ENCODE measurements at places on chromosomes 6 and 20.

- no peak for DNase-seq
Measured at GRCh38 chr6:126803769-126804168, 314.7 kb upstream of the RSPO3 start.

GRCh38 chr6:92369309-92369708 is 1050.0 kb downstream of the EPHA7 start:
- no peak for DNase-seq

GRCh38 chr20:4681991-4682401 is 39.7 kb upstream of the PRND start:
- no peak for DNase-seq

GRCh38 chr20:59481067-59481466 is 123.3 kb upstream of the PHACTR3 start:
- DNase-seq, result no peak

GRCh38 chr6:106360989-106361430 is 493 bp downstream of the CRYBG1 start:
- DNase-seq, result no peak

- DNase-seq, result no peak
Measured at GRCh38 chr20:3595541-3595940, 67.7 kb downstream of the GFRA4 start.

- DNase-seq, result no peak
Measured at GRCh38 chr6:10725044-10725443, 2.2 kb downstream of the TMEM14C start.

DNA sequence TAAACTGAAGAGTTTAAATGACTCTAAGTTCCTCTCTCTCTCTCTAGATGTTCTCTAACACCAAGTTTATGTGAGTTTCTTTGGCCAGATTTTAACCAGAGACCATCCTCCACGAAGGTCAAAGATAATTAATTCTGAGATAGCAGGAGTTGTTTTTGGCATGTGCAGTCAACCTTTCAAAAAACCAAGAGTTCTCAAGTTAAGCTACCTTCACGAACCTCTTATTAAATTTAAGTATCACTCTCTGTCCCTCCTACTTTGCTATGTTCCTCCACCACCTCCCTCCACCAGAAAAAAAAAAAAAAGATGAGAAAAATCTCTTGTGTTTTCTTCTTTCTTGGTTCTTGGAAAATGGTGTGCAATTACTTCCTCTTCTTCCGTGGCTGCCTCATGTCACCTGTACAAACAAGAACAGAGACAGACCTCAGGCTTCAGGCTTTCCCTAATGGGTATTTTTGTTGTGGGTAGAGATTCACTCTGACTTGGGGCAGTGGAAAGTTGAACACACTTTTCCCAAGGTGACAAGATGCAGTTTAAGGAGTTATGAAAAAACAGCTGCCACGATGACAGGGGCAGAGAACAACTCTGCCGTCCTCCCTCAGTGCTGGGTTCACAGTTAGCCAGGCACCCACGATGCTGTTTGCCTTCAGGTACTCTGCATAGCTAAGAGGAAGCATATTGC is 64.3 kb downstream of the ADTRP start:
- DNase-seq, result no peak

GRCh38 chr6:128158496-128158895 is 257.6 kb upstream of the THEMIS start:
- DNase-seq, result no peak

DNA sequence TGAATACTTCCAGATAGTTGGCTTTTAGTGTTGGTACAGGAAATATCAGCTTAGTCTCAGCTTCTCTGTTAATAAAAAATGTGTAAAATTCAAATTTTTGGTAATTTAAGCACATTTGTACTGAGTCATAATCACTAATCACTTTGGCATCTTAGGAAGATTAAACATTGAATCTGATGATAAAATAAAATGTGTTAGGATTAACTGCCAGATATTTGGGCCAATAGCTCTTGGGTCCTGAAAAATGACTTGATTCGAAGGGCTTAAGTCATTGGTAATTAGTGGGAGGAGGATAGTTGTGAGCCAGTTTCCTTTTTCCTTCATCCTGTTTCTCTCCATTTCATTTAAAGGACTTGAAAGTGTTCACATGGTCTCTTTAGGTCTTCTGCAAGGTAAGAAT is 426.1 kb downstream of the RFPL4B start:
- no peak for DNase-seq

DNA sequence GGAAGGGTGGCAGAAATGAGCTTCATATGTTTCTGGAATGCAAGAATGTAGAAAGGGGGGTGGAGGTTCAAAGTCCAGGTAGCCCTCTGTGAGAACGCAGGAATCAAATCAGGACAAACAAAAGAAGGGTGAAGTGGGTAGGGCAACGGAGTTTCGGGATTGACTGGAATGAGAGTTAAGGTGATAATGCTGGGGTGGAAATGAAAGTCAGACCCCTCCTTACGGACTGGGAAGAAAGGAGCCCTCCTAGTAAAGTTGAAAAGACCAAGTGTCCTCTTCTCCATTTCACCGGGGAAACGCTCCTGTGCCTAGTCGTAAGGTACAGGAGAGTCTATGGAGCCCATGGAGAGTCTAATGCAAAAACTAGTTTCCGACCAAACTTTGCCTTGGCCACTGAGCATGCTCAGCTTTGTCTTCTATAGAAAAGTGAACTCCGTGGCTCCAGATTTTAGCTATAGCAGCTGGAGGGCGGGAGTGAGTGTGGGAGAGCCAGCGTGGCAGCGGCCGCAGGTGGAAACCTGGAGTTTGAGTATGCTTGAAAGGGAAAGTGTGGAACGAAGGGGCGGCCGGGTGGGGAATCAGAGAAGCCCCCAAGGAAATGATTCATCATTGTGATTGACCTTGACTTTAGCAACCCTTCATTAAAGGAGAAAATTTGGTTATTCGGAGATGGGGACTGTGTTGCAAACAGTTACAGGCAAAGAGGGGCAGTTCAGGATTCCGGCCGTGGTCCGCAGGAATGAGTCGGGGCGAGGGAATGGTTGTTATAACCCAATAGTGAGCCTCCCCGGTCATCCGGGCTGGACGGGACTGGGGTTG is 1.3 kb upstream of the LRRC1 start:
- DNase-seq, result no peak

DNA sequence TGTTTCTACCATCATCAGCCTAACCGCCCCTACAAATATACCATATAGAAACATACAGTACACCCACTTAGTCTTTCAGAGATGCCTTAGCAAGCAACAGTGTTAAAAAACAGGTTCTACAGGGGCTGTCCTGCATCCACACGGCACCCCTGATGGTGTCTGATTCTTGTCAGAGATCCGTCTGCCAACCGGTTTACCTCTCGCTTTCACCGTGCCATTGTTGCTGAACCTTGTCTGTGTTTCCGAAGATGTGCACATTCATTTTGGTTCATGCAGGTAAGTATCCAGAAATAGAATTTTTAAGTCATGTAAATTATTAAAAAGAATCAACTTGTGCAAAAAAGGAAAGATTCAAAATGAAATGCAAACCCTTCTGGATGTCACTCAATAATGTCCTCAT is 52.9 kb downstream of the EPHA7 start:
- no peak for DNase-seq

GRCh38 chr6:88380618-88381288 is 214.6 kb upstream of the CNR1 start:
- no peak for DNase-seq

DNA sequence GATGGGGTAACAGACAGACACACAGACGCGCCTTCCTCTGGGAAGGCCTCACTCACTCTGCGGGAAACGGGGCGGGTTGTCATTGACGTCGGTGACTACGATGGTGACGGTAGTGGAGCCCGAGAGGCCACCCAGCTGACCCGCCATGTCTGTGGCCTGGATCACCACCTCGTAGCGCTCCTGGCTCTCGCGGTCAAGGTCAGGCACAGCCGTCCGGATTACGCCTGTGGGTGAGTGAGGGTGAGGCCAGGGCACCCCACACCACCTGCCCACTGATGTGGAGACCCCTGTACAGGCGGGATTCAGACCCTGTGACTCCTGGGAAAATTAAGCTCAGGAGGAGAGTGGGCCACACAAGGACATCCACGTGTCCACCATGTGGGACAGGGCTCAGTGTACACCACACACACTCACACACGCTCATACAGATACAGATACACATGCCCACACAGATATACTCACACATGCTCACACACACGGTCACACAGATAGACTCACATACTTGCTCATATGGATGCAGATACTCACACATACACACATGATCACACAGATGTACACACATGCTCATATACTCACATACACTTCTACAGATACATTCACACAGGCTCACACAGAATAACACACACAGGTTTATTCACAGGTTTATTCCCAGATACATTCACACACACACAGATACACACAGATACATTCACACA is 91.4 kb downstream of the CDH22 start:
- DNase-seq, result no peak

DNA sequence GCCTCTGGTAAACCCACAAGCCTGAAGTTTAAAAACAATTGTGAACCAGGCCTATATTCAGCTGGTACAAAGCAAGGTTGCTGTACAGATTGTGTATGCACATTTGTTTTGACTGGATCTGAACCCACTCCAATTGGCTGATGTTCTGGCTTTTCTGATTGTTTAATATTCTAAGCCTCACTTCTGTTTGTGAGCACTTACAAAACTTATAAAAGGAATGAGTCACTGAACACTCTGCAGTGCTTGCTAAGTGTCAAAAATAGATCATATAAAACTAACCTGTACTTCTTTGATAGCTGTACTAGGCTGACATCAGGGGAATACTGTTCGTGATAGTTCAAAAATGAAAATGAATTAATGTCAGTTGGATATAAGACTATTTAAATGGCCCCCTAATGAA is 12.1 kb downstream of the COL21A1 start:
- DNase-seq, result no peak

GRCh38 chr20:17617212-17617867 is 47.5 kb downstream of the DSTN start:
- peak; percentile 30 for DNase-seq
